ENCODE measurements at places on chromosomes 6 and 20. TPM values are rescaled to one million over a fixed set of nuclear protein-coding genes. Genes with fewer than 3 reads are reported as not detected.

DNA sequence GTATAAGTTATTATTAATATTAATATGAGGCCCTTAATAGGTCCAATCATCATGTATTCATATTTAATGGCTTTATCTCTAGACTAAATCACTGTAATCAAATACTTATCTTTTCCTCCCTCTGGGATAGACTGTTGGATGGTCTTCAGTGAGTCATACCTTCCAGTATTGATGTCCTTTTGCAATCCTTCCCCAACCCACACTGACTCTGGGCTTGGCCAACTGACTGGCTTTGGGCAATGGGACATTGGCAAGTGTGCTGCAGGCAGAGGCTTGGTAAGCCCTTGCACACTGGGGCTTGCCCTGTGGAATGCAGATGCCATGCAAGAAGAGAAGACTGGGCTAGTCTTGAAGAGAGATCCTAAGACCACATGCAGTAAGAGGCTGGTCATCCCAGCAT, 136.6 kb downstream of the CCDC170 start:
- DNase-seq: no peak

DNA sequence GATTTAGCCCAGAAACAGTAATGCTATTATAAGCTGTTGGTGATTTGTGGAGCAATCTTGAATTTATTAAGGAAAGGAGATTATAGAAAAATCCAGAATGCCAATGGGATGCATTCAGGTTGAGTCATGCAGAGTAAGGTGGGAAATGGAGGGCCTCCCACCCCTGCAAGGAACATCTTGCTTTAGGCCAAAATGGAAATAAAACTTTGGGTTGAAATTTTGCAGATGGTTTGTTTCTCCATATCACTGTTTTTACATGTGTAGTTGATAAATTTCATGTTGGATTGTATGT, 152.4 kb downstream of the BCAS1 start:
- no peak for DNase-seq

GRCh38 chr6:127811900-127812570, 88.8 kb downstream of the THEMIS start:
- DNase-seq: no peak

DNA sequence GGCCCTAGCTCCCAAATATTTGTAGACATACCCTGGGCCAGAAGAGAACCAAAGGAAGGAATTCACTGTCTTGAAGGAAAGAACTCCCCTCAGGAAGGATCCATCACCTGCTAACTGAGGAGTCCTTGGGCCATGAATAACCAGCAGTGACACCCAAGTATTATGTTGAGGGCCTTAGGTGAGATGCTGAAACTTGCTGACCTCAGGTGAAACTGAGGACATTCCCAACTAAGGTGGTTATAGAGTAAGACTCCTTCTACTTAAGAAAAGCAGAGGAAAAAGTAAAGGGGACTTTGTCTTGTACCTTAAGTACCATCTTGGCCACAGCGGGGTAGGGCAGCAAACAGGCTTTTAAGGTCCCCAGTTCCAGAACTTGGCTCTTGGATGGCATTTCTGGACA, 491.7 kb downstream of the C6orf118 start:
- DNase-seq: no peak

GRCh38 chr20:44151621-44152416, 35.2 kb downstream of the JPH2 start:
- no peak for DNase-seq

DNA sequence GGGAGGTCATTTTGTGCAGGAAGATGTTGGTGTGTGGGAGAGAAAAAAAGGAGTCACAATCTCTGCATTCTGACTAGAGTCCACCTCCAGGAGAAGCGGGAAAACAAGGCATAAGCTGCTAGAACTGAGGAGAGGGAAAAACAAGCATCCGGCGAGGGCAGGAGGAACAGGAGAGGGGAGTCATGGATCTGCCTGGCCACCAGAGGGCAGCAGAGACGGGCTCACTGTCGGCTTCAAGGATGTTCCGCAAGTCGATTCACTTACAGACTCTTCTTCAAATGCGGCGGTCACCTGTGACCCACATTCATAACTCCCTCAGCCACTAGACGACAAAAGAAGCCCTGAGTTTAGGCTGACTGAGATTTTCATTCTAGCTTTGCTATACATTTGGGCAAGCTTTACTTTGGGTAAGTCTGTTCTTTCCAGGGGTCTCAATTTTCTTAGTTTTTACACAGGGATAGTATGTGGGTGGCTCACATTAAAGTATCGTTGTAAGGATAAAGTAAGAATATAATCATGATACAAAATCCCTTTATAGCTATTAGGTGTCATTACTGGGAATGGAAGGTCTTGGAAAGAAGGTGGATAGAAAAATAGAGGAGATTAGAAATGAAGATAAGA, 6.6 kb upstream of the BTNL2 start:
- DNase-seq: peak; percentile 40

DNA sequence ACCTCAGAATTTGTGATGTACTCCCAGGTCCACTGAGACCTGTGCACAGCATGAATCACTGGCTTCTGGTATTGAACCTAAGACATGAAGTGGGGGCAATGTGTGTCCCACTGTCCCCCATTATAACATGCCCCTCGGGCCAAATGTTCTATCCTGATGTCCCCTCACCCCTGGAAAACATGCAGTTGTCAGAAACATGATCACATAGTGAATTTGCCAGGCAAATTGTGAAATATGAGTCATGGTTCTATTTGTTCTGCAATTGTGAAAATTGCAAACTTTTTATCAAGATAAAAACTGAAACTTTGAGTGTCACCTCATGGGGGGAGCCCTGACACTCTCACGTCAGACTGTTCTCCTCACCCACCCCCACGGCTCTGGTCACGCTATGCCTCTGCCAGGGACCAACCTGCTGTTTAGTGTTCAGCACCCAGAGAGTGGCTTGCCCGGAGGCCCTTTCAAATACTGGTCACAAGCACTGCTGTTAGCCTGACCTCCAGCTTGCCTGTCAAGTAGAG, 305.3 kb downstream of the CLIC5 start:
- DNase-seq: peak; percentile 62

- DNase-seq: no peak
These were observed 367.1 kb downstream of the PKHD1 start for GRCh38 chr6:51720327-51720726.

GRCh38 chr6:126066053-126067048, 80.0 kb downstream of the TRMT11 start:
- DNase-seq: no peak

DNA sequence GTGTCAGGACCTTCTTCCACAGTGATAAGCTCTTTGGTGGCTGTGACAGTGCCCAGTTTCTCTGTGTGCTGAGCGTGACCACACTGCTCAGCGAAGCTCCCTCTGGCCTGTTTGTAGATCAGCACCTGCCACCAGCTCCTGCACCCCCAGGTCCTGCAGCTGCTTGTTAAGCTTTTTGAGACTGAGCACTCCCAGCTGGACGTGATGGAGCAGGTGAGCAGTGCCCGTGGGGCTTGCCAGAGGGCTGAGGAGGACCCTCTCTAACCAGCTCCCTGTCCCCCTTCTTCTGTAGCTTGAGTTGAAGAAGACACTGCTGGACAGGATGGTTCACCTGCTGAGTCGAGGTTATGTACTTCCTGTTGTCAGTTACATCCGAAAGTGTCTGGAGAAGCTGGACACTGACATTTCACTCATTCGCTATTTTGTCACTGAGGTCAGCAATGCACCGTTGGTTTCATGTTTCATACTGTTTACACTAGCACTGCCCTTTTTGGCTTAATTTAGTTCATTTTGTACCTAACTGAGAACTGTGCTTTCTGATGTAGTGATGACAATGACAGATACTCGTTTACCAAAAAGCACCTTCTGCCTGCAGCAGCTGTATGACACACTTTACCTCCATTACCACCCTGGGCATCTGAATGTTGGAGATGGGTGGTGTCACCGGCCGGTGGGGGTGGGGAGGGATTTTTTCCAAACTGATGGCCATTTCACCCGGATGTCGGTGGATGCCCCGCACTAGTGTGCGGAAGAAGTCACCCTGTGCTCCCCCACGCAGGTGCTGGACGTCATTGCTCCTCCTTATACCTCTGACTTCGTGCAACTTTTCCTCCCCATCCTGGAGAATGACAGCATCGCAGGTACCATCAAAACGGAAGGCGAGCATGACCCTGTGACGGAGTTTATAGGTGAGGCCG, 12.5 kb downstream of the NELFCD start:
- DNase-seq: no peak

GRCh38 chr6:83221889-83222479, 28.8 kb downstream of the RWDD2A start:
- DNase-seq: no peak

DNA sequence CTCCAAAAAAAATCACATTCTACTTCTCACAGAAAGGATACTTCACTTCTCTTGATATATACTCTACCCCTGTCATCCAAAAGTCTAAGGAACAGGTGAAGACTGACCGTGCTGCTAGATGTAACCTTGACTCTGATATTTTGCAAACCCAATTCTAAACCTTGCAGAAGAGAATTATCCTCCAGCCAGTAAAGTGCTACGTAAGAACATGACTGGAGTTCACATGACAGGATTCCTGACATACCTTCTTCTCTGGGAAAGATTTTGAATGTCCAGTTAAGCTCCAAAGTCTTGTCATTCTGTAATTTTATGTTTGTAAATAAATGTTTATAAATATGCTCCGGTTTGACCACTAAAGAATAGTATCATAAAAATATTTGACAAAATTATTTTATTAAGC, 35.8 kb downstream of the BTBD9 start:
- no peak for DNase-seq

GRCh38 chr20:38842026-38842425, 36.5 kb downstream of the PPP1R16B start:
- DNase-seq: no peak

DNA sequence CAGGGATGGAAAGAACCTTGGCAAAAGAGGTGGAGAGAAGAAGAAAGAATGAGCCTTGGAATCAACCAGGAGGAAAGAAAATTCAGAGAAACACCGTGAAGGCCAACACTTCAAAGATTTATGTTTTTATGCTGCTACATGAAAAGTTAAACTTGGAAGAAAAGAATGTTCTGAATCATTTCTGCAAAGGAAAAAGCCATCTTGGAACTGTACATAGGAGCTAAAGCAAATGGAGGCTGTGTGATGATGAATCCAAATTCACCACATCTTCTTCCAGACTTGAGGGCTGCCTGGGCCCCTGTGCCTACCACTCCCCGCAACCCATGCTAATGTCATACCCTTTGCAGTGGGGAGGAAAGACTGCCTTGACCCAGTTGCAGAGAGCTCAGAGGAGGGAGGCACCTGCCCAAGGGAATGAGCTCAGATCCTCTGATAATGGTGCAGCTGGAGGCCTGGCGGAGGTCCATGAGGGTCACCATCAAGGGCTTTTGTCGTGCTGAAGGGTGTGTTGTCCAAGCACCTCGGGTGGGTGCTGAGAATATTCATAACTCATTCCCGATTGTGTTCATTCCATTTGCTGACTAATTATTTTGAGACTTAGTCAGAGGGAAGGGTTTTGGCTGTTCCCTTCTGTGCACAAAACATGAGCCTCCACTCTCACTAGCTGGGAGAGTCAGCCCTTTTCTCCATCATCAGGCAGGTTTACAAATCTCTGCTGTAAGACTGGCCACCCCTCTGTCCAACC, 245.8 kb upstream of the JAG1 start:
- DNase-seq: no peak

DNA sequence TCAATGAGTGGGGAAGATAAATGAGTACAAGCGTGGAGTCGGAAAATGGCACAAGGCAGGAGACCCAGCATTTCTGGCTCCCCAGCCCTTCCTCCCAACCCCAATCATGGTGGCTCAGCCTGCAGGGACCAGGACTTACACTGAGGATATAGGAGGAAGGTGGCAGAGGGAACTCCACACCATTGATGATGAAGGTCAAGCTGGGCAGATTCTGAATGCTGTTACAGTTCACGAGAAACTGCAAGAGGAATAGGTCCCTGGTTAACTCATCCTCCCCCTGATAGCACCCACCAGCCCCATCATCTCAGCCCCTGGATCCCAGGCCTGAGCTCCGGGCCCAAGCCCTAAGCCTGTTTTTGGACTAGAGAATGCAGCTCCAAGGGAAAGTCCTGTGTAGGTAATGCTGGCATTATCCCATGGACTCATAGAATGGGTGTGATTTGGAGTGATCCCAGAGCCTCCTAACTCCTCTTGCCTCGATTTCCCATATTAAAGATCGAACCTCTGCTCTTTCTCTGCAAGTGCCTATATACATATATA, 2.3 kb upstream of the TFEB start:
- no peak for DNase-seq

DNA sequence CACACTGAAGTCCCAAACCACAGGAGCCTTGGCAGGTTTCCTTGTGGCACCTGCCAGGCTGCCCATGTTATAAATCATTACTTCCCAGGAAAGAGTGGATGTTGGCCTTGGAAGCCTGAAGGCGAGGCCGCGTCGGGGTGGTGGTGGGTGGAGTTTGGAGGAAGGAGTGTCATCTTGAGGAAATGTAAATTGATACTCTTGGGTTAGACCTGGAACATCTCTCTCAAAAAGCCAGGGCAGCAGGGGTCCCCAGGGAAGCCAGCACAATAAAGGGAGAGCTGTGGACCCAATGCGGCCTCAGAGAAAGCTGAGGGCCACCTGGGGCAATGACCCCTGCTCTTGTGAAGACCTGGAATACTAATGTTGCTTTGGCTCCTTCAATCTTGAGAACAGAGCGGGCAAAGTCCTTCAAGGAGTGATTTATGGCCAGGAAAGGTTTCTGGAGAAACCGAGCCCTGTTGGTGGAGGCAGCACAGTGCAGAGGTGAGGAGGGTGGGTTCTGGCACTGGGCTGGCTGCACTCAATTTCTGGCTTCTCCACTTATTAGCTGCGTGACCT, 26.3 kb upstream of the TRAF3IP2 start:
- no peak for DNase-seq

DNA sequence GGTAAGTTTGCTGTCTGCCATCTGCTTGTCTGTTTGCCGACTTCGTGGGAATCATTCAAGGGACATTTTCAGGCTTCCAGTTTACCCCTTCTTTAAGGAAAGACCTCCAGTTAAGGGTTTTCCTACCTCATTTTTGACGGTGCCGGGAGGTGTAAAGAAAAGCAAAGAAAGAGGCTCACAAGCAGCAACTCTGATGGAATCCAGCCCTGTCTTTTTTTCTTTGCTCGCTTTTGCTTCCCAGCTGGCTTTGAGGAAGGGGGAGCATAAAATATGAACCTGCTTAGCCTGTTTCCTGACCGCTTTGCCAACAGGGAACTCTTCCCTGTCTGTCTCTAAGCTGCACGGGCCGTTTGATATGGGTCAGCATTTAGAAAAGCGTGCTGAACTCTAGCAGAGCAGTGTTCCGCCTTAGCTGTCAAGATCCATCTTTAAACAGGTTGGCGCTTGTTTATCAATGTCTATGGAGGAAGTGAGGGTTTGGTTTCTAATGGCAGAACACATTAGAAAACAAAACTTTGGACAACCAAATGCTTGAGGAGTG, 13.8 kb downstream of the SYTL3 start:
- DNase-seq: no peak

GRCh38 chr6:13370623-13371022, 42.3 kb upstream of the TBC1D7 start:
- no peak for DNase-seq

FUT9 gene
- not detected for polyA plus RNA-seq

SRSF3 gene
- polyA plus RNA-seq: 569 TPM

SPAG4 gene
- 3.3 TPM for polyA plus RNA-seq

FRMD1 gene
- not detected for polyA plus RNA-seq

PACSIN1 gene
- polyA plus RNA-seq: 1.7 TPM

MUCL3 gene
- 0.08 TPM for polyA plus RNA-seq
